ENCODE measurements at places on chromosomes 2 and 18.

GRCh38 chr2:202418511-202418910, 42.4 kb downstream of the BMPR2 start:
- H3K4me1 ChIP-seq = no peaks in the 10 kb centered on the region
- H3K27ac ChIP-seq = no peak overlapping the region
- DNase-seq = no peak
- no peaks in the 10 kb centered on the region for H3K27me3 ChIP-seq
- H3K36me3 ChIP-seq = no peaks in the 10 kb centered on the region

DNA sequence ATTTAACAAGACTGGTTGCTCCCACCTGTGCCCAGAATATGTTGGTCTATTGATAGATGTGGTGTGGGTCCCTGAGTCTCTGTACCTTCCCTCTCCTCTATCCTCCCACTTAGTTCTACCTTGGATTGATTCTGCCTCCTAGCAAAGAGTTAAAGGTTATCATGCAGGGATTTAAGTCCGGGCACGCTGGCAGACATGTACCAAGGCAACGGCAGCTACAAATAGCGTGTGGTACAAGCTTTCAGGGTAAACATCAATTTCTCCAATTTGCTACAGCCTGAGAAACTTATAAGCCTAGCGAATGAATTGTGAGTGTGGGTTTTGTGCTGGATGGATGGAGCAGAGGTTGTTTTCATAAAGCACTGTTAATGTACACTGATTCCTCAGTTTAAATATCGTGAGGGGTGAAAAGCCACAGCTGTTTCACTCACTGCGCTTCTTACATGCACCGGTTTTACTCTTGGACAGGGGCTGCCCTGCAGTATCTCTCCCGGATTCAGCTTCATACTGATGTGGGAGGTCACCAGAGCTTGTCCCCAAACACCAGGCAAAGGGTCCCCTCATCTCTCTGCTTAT, 289.8 kb downstream of the ICOS start:
- no peak overlapping the region for H3K27ac ChIP-seq
- no peak for DNase-seq
- no peak overlapping the region for H3K4me3 ChIP-seq
- no peaks in the 10 kb centered on the region for H3K4me1 ChIP-seq

- H3K4me3 ChIP-seq = no peak overlapping the region
- DNase-seq = no peak
- H3K27me3 ChIP-seq = no peaks in the 10 kb centered on the region
- H3K4me1 ChIP-seq = no peaks in the 10 kb centered on the region
- no peak overlapping the region for H3K27ac ChIP-seq
- H3K36me3 ChIP-seq = no peaks in the 10 kb centered on the region
Measured at GRCh38 chr2:211132046-211132445, 575.6 kb downstream of the CPS1 start.

DNA sequence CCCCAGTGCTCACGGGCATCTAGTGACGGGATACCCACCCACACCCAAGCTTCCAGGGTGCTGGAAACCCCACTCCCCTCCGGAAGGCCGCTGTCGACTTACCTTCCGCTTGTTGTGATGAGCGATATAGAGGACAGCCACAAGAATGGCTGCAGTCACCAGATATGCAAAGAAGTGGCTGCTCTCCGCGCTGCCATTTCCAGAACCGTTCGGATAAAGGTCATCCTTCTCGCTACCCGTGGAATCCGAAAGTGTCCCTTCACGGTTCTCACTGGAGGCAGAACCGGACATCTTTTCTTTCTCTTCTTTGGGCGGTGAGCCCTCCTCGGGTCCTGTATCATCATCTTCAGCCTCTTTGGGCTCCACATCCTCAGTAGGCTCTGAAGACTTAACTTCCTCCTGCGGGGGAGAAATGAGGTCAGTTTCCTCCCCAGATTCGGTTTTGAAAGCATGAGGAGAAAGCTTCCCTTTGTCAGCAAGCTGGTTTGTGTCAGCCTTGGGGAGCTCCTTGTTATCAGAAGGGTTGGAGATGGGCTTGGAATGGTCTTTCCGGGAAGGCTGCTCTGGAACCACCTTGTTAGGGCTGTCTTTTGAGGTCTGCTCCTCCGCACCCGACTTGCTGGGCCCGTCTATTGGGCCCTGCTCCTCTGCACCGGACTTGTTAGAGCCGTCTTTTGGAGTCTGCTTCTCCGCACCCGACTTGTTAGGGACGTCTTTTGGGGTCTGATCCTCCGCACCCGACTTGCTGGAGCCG, 1.2 kb downstream of the TGOLN2 start:
- H3K27me3 ChIP-seq = no peaks in the 10 kb centered on the region
- H3K4me3 ChIP-seq = peak overlapping the region; percentile 82
- H3K36me3 ChIP-seq = peaks cover 51% of the 10 kb centered on the region
- no peak for DNase-seq

GRCh38 chr2:222892321-222892720, 31.5 kb downstream of the ACSL3 start:
- H3K4me1 ChIP-seq = no peaks in the 10 kb centered on the region
- no peak overlapping the region for H3K27ac ChIP-seq
- no peak for DNase-seq
- no peak overlapping the region for H3K4me3 ChIP-seq
- no peaks in the 10 kb centered on the region for H3K27me3 ChIP-seq

- no peaks in the 10 kb centered on the region for H3K36me3 ChIP-seq
- no peak overlapping the region for H3K4me3 ChIP-seq
- no peaks in the 10 kb centered on the region for H3K27me3 ChIP-seq
- H3K27ac ChIP-seq = no peak overlapping the region
Measured at GRCh38 chr2:224405841-224406370, 4.0 kb upstream of the FAM124B start.

- peaks cover 50% of the 10 kb centered on the region for H3K27me3 ChIP-seq
- no peaks in the 10 kb centered on the region for H3K4me1 ChIP-seq
- H3K4me3 ChIP-seq = no peak overlapping the region
- no peaks in the 10 kb centered on the region for H3K36me3 ChIP-seq
- no peak overlapping the region for H3K27ac ChIP-seq
- DNase-seq = no peak
Measured at GRCh38 chr2:85162746-85163301, 29.6 kb downstream of the TCF7L1 start.

GRCh38 chr2:145931781-145932395, 1412.0 kb upstream of the ZEB2 start:
- no peaks in the 10 kb centered on the region for H3K36me3 ChIP-seq
- H3K27ac ChIP-seq = no peak overlapping the region
- H3K4me3 ChIP-seq = no peak overlapping the region

DNA sequence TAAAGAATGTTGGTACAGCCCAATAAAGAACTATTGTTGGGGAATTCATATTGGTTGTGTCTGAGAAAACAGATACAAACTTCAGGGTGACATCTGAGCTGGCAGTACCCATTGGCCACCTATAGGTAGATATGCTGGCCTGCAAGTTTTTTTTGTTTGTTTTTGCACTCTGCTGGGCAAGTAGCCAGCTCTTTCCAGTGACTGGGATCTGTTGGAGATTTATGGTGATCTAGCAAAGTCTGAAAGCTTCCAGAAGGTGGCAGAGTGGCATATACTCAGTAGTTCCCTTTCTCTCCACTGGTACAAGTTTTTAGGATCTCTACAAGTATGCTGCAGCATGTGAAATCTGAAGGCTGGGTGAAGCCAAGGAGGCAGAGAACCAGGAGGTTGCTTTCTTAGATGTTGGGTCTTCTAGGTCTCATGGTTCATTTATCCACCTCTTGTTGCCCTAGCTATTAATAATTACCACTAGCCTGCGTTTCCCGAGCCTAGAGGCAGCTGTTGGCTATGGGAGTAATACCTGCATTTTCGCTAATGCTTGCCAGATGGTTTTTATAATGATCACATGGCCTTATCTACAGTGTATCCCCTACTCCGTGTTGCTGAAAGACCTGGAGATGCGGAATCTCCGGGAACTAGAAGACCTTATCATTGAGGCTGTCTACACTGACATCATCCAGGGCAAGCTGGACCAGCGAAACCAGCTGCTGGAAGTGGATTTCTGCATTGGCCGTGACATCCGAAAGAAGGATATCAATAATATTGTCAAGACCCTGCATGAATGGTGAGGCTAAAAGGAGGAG, 9.5 kb downstream of the COPS7B start:
- no peaks in the 10 kb centered on the region for H3K4me1 ChIP-seq
- H3K4me3 ChIP-seq = no peak overlapping the region
- peak; percentile 11 for DNase-seq
- H3K36me3 ChIP-seq = peaks cover 65% of the 10 kb centered on the region
- H3K27ac ChIP-seq = no peak overlapping the region

DNA sequence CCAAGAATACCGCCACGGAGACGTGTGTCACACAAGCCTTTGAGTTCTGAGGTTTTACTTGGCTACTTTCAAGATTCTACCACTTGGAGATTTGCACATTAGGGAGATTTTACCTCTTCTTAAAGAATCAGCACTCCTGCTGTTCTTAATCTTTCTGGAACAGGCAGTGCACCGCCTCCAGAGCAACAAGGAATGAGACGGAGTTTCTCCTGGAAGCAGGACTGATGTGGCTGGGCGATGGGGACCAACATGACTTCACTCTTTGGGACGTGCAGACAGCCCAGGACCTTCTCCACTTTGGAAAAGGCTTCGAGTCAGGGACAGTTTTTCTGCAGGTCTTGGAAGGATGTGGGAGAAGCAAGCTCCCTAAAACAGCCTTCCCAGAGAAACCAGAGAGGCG, 255.2 kb downstream of the HDAC4 start:
- H3K27ac ChIP-seq = no peak overlapping the region
- H3K4me1 ChIP-seq = no peaks in the 10 kb centered on the region
- H3K4me3 ChIP-seq = no peak overlapping the region
- no peaks in the 10 kb centered on the region for H3K27me3 ChIP-seq
- H3K36me3 ChIP-seq = peaks cover 10% of the 10 kb centered on the region

DNA sequence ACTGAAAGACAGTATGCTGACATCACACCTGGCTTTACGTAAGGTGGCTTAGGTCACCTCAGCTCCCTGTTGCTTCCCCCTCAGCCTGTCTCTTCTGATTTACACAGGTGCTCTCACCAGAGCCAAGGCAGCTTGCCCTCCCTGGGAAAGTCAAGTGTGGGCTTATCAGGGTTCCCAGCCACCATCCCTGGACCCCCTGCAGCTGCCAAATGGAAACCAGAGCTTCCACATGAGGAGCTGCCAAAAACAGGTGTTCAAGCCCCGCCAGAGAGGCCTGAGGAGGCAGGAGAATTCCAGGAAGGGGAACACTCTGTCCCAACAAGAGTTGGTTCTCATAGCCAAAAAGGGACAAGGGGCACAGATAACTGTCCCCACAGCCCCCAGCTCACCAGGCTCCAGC, 266.7 kb downstream of the ATAD2B start:
- peaks cover 13% of the 10 kb centered on the region for H3K4me1 ChIP-seq
- H3K27me3 ChIP-seq = peaks cover 34% of the 10 kb centered on the region
- H3K4me3 ChIP-seq = no peak overlapping the region
- DNase-seq = no peak
- no peak overlapping the region for H3K27ac ChIP-seq

- peaks cover 24% of the 10 kb centered on the region for H3K27me3 ChIP-seq
- H3K4me1 ChIP-seq = no peaks in the 10 kb centered on the region
- no peak overlapping the region for H3K27ac ChIP-seq
- no peaks in the 10 kb centered on the region for H3K36me3 ChIP-seq
- no peak for DNase-seq
Measured at GRCh38 chr18:24168496-24168895, 29.6 kb downstream of the CABYR start.

- DNase-seq = no peak
- no peaks in the 10 kb centered on the region for H3K36me3 ChIP-seq
- H3K4me3 ChIP-seq = no peak overlapping the region
- H3K4me1 ChIP-seq = peaks cover 10% of the 10 kb centered on the region
- H3K27me3 ChIP-seq = peaks cover 17% of the 10 kb centered on the region
Measured at GRCh38 chr2:174012347-174013314, 47.5 kb upstream of the SP3 start.

DNA sequence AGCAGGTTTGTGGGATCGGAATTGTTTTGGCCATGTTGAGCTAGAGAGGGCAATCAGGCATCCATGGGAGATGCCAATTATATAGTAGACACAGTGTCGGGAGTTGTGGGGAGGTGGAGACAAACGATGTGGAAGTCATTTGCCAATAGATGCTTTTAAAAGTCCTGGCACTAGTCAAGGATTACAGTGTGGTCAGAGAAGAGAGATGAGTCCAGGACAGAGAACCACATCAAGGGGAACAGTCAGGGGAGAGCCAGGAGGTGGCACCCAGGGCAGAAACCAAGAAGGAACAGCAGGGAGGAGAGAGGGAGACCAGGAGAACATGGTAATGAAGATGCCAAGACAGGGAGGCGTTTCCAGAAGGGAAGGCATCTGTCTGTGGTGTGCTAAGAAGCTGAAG, 81.2 kb downstream of the ARL4C start:
- DNase-seq = no peak
- H3K36me3 ChIP-seq = no peaks in the 10 kb centered on the region
- H3K27me3 ChIP-seq = no peaks in the 10 kb centered on the region
- H3K4me3 ChIP-seq = no peak overlapping the region
- H3K4me1 ChIP-seq = no peaks in the 10 kb centered on the region

- DNase-seq = no peak
- no peak overlapping the region for H3K4me3 ChIP-seq
- no peaks in the 10 kb centered on the region for H3K27me3 ChIP-seq
- no peaks in the 10 kb centered on the region for H3K36me3 ChIP-seq
Measured at GRCh38 chr2:212030709-212031108, 507.9 kb downstream of the ERBB4 start.

- no peaks in the 10 kb centered on the region for H3K27me3 ChIP-seq
- H3K4me1 ChIP-seq = peaks cover 9% of the 10 kb centered on the region
- no peak for DNase-seq
Measured at GRCh38 chr2:219183151-219183772, 5.2 kb downstream of the RETREG2 start.

DNA sequence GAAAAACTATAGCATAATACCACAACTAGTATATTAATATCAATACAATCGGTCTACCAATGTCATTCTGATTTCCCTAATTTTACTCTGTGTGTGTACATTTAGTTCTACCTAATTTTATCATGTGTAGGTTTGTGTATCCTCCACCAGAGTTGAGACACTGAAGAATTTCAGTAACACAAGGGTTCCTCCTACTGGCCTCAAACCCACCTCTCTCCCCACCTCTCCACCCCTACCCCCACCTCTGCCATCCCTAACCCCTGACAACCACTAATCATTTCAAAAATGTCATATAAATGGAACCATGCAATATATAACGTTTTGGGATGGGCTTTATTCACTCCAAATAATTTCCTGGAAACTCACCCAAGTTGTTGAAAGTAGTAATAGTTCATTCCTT, 117.9 kb downstream of the LYPD6 start:
- no peak for DNase-seq
- H3K4me1 ChIP-seq = no peaks in the 10 kb centered on the region
- H3K27ac ChIP-seq = no peak overlapping the region
- no peaks in the 10 kb centered on the region for H3K36me3 ChIP-seq

- peaks cover 74% of the 10 kb centered on the region for H3K36me3 ChIP-seq
- H3K4me1 ChIP-seq = no peaks in the 10 kb centered on the region
- no peak overlapping the region for H3K4me3 ChIP-seq
- DNase-seq = no peak
- H3K27ac ChIP-seq = no peak overlapping the region
Measured at GRCh38 chr2:182982941-182983340, 55.3 kb downstream of the NCKAP1 start.
